Naive B cell (primary cell): ENCODE measurements at places on chromosomes 2 and 18. TPM values are rescaled to one million over a fixed set of nuclear protein-coding genes. Genes with fewer than 3 reads are reported as not detected.

PKP4 gene
- 0.19 TPM for polyA plus RNA-seq

POTEC gene
- polyA plus RNA-seq, result not detected

CDH7 gene
- polyA plus RNA-seq, result not detected

FBXO15 gene
- polyA plus RNA-seq, result 5.5 TPM

CCDC85A gene
- not detected for polyA plus RNA-seq

PRSS56 gene
- polyA plus RNA-seq, result not detected

TXNL4A gene
- 212 TPM for polyA plus RNA-seq

LOXHD1 gene
- polyA plus RNA-seq, result not detected

NPPC gene
- not detected for polyA plus RNA-seq

PARD3B gene
- polyA plus RNA-seq, result not detected

CGREF1 gene
- not detected for polyA plus RNA-seq

RNU2-63P gene
- polyA plus RNA-seq, result 9.0 TPM

POU3F3 gene
- not detected for polyA plus RNA-seq

SFTPB gene
- not detected for polyA plus RNA-seq
